ENCODE measurements at places on chromosomes 3 and 15. TPM values are rescaled to one million over a fixed set of nuclear protein-coding genes. Genes with fewer than 3 reads are reported as not detected.
A peak's percentile ranks its signal among the peaks of the same experiment; 100 is the strongest.

The MKRN2OS gene
- not detected for total RNA-seq

DNA sequence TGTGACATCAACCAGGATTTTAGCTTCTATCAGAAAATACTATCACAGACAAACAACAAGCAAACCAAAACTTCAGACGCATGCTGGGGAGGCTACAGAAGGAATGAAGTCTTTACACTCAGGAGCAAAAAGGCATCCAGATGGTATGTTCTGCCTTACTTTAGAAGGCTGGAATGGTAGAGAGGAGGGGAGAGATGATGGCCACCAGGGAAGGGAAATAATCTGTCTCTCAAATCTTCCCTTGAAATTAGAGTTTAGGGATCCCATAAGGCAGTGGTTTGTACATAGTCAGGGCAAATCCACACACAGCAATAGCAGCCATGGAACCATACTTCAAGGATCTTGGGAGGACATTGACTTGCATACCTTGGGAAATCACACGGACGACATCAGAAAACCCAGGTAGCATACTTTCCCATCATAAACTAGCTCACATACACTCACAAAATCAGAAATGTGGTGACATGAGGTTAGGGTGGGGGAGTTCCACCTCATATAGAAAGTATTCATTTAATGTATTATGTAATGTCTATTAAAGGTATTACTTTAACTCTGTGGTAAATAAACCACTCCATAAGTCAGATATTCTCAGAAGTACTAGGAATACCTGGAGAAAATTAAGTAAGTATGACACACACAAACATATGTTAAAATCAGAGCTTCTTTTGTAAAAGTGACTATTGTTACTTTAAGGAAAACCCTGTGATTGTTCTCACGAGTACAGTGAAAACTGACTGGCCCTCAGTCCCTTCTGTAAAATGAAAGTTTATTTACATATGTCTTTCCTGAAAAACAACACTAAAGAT lies 9.4 kb downstream of the BTLA start:
- H3K4me1 ChIP-seq: no peaks in the 10 kb centered on the region
- H3K4me3 ChIP-seq: no peak overlapping the region
- DNase-seq: no peak

- no peaks in the 10 kb centered on the region for H3K27me3 ChIP-seq
- peak overlapping the region; percentile 92 for H3K27ac ChIP-seq
- no peaks in the 10 kb centered on the region for H3K36me3 ChIP-seq
- DNase-seq: peak; percentile 87
Observed at GRCh38 chr3:64223791-64224745, 1.2 kb downstream of the PRICKLE2 start.

DNA sequence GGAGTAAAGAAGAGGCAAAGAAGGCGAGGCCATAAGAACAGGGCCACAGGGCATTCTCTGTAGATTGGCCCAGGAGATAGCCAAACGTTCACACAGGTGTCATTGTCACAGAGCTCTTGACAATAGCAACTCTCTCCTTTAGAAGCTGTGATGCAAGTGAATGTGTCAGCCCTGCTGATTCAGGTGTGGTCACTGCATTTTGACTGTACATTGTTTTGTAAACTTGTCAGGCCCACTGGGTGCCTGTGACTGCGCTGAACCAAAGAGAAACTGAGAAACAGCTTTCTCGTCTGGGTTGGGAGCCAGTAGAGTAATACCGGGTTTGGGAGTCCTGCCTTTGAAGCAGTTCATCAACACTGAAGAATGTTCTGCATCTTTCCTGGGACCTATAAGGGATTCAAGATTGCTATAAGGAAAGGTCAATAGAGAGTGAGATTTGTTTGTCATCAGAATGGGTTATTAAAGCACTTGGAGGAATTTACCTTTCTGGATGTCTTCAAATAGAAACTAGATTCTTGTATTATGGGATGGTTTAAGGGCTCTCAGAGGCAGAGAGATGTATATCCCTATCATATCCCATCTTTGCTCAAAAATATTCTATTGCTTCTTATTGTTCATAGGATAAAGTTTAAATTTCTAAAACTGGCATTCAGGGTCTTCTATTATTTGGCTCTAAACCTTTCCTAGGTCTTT lies 45.4 kb downstream of the TMEM45A start:
- H3K4me1 ChIP-seq: no peaks in the 10 kb centered on the region
- no peak overlapping the region for H3K4me3 ChIP-seq
- no peaks in the 10 kb centered on the region for H3K27me3 ChIP-seq
- no peak for DNase-seq
- no peaks in the 10 kb centered on the region for H3K36me3 ChIP-seq

- no peak for DNase-seq
- no peak overlapping the region for H3K4me3 ChIP-seq
- H3K4me1 ChIP-seq: no peaks in the 10 kb centered on the region
- H3K27ac ChIP-seq: no peak overlapping the region
- H3K27me3 ChIP-seq: peaks cover 9% of the 10 kb centered on the region
Observed at GRCh38 chr3:10495003-10495402, 10.4 kb downstream of the ATP2B2 start.

The CACNA2D2 gene
- 3.0 TPM for total RNA-seq

- no peaks in the 10 kb centered on the region for H3K27me3 ChIP-seq
- H3K4me3 ChIP-seq: no peak overlapping the region
- no peak for DNase-seq
Observed at GRCh38 chr3:18216996-18217395, 208.1 kb downstream of the SATB1 start.

GRCh38 chr15:63752075-63752684 lies 81.6 kb downstream of the HERC1 start:
- no peaks in the 10 kb centered on the region for H3K4me1 ChIP-seq
- peak; percentile 68 for DNase-seq
- H3K27ac ChIP-seq: no peak overlapping the region
- H3K36me3 ChIP-seq: peaks cover 18% of the 10 kb centered on the region
- no peak overlapping the region for H3K4me3 ChIP-seq

DNA sequence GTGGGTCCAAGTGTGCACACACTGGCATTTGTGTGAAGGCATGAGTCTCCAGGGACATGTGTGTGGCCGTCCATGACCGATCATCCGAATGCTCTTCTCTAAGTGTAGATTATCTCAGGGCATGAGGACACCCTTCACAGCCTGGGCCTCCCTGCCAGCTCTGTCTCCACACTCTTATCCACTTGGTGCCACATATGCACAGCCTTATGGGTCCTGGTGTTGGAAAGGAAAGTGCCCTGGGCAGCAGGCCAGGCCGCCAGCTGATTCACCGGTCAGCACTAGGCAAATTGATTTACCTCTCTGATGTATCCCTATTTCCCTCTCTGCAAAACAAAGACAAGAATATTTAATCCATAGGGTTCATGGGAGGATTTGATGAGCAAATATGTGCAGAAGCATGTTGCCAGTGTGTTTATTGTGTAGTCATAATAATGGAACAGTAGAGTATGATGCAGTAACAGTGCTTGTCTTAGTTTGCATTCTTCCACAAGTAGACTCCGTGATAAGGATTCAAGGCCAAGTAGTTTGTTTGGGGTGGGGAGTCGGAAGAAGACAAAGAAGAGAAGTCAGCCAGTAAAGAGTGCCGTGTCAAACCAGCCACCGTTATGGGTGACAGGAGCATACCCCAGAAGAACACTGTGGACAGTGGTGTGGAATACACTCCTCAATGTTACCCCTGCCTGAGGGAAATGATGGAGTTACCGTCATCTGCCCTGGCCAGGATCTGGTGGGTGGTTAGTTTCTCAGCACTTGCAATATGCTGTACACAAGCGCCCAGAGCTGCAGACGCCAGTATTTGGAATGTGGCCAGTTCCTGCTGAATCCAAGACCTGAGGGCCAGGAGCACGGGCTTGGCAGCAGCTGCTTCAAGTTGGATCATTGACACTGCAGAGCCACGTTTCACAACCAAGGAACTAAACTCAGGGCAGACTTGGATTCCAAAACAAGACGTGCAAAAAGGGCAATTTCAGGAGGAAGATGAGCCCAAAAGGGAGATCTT lies 85.1 kb downstream of the MTHFS start:
- DNase-seq: peak; percentile 81
- no peaks in the 10 kb centered on the region for H3K36me3 ChIP-seq
- H3K4me3 ChIP-seq: no peak overlapping the region
- H3K27ac ChIP-seq: no peak overlapping the region
- H3K4me1 ChIP-seq: peaks cover 18% of the 10 kb centered on the region

DNA sequence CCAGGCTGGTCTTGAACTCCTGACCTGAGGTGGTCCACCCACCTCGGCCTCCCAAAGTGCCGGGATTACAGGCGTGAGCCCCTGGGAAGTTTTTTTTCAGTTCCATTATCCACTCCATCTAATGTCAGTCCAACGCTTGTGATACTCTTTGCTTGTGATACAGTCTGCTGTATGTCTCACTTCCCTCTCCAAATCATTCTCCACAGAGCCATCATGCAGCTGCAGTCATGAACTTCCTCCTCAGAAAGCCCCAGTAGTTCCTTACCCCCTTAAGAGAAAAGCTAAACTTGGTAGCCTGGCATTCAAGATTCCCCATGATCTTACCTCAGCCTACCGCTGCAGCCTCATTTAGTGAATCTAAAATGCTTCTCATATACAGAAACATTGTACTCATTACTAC lies 2.3 kb downstream of the ARPC4 start:
- peaks cover 46% of the 10 kb centered on the region for H3K36me3 ChIP-seq
- DNase-seq: no peak
- no peak overlapping the region for H3K4me3 ChIP-seq
- no peak overlapping the region for H3K27ac ChIP-seq
- H3K27me3 ChIP-seq: no peaks in the 10 kb centered on the region

The NANOGP8 gene
- total RNA-seq: 0.27 TPM

The ALG1L2 gene
- 0.40 TPM for total RNA-seq

DNA sequence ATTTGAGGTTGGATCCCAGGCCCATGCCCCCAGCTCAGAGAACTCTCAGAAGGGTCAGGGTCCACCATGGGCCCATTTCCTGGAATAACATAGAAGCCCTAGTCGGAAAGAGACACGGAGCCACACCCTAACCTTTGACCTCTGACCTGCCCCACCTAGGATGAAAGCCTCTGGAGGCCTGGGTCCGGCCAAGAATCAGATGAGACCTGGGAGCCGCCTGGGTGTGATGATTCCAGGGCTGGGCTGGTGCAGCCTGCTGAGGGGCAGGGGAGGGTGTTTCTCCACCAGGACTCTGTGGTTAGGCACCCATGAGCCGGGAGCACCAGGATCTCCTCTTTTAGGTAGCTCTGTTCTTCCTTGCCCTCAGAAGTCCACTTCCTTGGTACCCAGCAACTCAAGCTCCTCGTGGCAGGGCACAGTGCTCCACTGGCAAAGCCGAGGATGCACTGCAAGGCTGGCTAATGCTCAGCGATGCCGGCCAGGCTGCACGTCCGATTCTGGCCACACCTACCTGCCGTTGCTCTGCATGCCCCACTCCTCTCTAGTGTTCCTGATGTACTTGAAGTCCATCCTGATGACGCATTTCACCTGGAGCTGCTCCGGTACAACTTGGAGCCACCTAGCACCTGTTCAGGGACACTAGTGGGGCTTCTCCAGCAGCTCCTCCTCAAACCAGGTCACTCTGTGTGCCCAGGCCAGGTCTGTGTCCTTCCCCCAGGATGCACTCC lies 57.4 kb downstream of the ZNF445 start:
- no peak overlapping the region for H3K4me3 ChIP-seq
- H3K4me1 ChIP-seq: no peaks in the 10 kb centered on the region
- no peaks in the 10 kb centered on the region for H3K27me3 ChIP-seq
- DNase-seq: no peak
- H3K36me3 ChIP-seq: no peaks in the 10 kb centered on the region

DNA sequence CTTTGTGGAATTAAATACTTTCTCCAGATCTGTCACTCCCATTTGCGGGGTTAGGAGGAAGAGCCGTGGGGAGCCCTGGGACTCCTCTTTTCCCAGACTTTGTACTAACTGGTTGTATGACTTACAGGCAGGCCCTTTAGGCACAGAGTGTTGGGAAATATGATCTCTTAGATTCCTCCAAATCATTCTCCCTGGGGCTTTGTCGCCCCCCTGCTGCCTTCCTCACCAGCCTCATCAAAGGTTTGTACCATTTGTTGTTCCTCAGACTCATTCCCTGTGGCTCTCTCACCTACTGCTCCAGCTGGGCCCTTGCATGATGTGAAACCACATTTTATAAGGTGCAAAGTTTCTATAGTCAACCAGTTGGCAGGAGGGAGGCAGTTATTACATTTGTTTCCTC lies 56.4 kb downstream of the CRYGS start:
- H3K27me3 ChIP-seq: peaks cover 3% of the 10 kb centered on the region
- no peak for DNase-seq
- no peak overlapping the region for H3K4me3 ChIP-seq
- H3K4me1 ChIP-seq: no peaks in the 10 kb centered on the region
- no peaks in the 10 kb centered on the region for H3K36me3 ChIP-seq

The RBPMS2 gene
- 0.44 TPM for total RNA-seq

DNA sequence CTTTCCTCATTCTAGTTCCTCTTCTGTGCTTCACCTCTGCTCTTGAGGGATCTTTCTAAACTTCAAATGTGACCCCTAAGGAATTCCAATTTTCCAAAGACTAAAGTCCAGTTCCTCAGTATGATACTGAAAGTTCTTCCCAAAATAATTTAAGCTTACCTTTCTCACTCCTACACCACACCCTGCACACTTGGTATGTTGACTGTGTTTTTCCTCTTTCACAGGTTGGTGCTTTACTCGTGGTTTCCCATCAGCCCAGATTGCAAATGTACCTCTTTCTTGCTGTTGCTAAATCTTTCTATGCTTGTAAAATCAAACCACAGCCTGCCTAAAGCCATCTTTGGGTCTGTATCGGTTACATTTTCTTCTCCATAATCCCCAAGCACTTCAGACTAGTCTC lies 30.5 kb upstream of the CLDN16 start:
- no peaks in the 10 kb centered on the region for H3K27me3 ChIP-seq
- no peak overlapping the region for H3K27ac ChIP-seq
- DNase-seq: no peak
- no peak overlapping the region for H3K4me3 ChIP-seq
- H3K36me3 ChIP-seq: no peaks in the 10 kb centered on the region

DNA sequence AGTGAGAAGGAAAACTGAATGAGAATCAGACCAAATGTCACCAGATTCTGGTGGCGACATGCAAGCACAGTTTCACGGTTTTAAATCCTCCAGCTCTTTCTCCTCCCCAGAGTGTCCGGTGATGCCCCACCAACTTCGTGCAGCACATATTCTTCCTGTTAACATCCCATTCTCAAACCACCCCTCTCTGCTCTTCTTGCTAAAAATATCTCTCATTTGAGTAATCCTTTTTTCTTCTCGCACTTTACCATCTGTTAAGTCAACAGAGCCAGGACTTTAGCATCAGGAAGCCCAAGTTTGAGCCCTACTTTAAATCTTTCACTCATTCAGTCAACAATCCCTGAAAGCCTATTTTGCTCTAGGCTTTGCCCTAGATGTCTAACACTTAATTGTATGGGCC lies 68.2 kb upstream of the VGLL4 start:
- no peaks in the 10 kb centered on the region for H3K4me1 ChIP-seq
- no peaks in the 10 kb centered on the region for H3K36me3 ChIP-seq
- DNase-seq: no peak

DNA sequence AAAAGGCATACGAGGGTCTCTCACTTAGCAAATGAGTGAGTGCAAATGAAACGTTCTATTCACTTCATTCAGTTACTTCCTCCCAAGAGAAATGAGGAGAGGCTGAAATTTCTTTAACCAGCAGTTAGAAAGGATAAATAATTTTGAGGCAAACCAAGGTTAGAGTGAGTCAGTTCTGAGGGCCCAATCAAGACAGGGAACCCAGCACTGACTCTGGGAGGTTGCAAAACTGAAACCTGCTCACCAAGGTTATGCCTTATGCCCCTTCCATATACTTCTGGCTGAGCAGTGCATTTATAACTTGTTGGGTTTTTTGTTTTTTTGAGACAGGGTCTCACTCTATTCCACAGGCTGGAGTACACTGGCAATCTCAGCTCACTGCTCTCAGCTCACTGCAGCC lies 4.5 kb upstream of the RPSA start:
- no peaks in the 10 kb centered on the region for H3K27me3 ChIP-seq
- no peak overlapping the region for H3K27ac ChIP-seq
- no peak for DNase-seq
- no peak overlapping the region for H3K4me3 ChIP-seq
- peaks cover 21% of the 10 kb centered on the region for H3K36me3 ChIP-seq
